ENCODE measurements at places on chromosomes 3 and 15.

DNA sequence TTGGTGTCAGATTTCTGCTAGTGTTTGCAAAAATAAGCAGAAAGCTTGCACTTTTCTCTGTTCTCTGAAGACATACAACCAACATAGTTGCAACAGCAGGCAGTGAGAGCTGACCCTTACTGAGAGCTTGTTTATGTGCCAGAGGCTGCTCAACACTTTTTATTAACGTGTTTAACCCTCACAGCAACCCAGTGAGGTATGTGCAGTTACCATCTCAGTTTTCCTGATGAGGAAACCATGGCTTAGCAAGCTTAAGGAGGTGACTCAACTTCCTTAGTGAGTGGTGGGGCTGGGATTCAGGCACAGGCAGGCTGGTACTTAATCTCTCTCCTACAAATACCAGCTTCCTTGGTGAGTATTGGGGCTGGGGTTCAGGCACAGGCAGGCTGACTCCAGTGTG is 158.1 kb upstream of the CTDSPL start:
- DNase-seq, result no peak

- DNase-seq, result no peak
Measured at GRCh38 chr3:56003129-56003528, 465.1 kb downstream of the ERC2 start.

GRCh38 chr3:66738625-66739365 is 238.0 kb upstream of the LRIG1 start:
- DNase-seq, result no peak

DNA sequence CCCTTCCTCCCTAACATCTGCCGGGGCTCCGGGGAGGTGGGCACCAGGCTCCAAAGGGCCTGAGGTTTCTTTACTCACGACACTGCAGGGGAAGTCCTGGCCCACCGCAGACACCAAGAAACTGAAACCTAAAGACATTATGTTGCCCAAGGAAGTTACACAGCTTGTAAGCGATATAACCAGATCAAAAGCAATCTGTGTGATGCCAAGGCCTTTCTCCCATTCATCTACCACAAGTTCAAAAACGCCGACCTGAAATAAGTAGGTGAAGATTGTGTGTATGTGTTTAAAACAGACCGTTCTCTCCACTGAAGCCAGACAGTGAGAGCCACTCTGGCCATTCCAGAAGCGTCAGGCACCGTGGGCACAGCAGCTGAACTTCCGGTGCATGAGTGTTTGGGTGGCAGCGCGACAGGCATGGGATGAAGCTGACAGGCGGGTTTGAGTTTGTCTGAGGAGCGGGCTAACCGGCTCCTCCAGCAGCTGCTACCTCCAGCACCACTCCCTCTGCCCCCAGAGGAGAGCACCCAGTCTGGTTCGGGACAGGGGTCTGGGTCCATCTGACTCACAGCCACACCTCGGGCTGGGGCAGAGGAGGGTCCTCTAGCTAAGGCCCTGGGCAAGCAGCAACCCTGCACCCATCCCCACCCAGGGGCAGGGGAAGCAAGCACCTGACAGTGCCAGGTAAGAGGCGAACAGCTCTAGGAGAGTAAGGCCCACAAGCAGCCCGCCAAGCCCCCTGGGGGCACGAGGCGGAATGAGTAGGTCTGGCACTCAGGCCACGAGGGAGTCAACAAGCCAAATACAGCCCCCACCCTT is 1.3 kb downstream of the TNK2 start:
- DNase-seq, result peak; percentile 63

- DNase-seq, result no peak
Measured at GRCh38 chr3:33000691-33001385, 49.4 kb downstream of the CCR4 start.

DNA sequence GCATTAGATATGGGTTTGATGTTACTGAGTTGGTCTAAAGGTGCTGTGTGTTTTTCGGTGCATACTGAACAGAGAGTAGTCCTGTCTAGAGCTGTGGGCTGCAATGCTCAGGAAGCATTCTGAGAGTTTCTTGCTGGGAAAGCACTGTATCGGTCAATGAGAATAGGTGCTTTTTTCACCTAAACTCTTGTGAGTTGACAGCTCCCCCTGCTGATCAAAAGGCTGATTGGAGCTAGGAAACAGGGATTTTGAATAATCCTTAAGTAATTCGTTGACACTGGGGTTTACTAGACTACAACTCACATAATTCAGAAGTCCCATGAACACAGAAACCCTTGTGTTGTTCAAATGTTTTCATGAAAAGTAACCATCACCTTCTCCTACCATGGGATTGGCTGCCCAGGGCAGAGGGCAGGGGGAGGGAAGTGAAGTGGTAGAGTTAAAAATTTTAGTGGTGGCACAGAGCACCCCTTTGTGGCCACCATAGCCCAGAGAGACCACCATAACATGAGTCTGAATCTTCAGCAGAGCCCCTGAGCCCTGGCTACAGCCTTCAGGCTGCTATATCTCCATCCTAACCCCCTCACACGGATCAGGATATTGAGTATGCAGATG is 13.0 kb upstream of the MANF start:
- peak; percentile 42 for DNase-seq

- DNase-seq, result no peak
Measured at GRCh38 chr15:101697488-101697887, 26.8 kb downstream of the TARS3 start.

Data from NCI-H345 (cell line).